ENCODE measurements at places on chromosomes 4 and X. TPM values are rescaled to one million over a fixed set of nuclear protein-coding genes. Genes with fewer than 3 reads are reported as not detected.

- DNase-seq, result no peak
Observed at GRCh38 chr4:30957706-30958105, 237.5 kb downstream of the PCDH7 start.

DNA sequence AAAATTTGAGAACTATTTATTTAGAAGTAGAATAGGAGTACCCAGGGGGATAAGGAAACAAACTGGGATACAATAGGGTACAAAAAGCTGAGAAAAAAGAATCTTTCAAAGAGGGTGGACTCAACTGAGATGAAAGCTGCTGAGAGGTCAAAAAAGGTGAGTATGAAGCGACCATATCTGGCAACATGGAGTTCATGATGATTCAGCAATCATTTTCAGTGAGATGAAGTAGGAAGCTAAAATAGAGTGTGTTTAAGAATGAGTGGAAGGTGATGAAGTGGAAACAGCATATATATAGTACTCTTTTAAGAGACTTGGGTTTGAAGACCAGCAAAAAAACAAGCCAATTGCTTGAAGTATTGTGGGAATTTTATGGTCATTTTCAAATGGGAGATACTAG, 72.0 kb upstream of the IL13RA2 start:
- no peak for DNase-seq

The IGFBP7 gene
- total RNA-seq, result 930 TPM

The DMRTC1 gene
- not detected for total RNA-seq

The STS gene
- total RNA-seq, result 4.6 TPM
